ENCODE measurements at places on chromosomes 2 and 18.

DNA sequence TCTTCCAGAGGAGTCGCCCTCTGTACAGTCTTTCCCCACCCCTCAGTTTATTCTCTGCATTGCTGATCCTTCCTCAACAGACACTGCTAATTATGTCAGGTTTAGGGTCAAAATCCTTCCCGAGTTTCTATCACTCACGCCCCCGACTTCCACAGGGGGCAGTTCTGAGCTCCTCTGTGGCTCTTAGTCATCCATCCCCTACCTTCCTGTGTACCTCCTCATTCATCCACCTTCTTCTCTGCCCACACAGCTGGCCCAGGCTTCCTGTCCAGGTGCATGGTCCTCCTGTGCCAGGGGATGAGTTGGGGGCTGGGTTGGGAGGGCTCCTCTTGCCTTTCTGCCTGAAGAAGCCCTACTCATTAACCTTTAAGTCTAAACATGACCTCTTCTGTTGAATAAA lies 202.9 kb downstream of the ARL4C start:
- DNase-seq = no peak

GRCh38 chr2:853203-853870 lies 97.3 kb upstream of the SNTG2 start:
- DNase-seq = no peak

GRCh38 chr2:166436189-166436588 lies 57.9 kb downstream of the SCN7A start:
- DNase-seq = no peak

- DNase-seq = no peak
Observed at GRCh38 chr18:80185545-80185944, 61.8 kb downstream of the PARD6G start.

- DNase-seq = no peak
Observed at GRCh38 chr2:113281910-113282746, 3.4 kb upstream of the PAX8 start.

DNA sequence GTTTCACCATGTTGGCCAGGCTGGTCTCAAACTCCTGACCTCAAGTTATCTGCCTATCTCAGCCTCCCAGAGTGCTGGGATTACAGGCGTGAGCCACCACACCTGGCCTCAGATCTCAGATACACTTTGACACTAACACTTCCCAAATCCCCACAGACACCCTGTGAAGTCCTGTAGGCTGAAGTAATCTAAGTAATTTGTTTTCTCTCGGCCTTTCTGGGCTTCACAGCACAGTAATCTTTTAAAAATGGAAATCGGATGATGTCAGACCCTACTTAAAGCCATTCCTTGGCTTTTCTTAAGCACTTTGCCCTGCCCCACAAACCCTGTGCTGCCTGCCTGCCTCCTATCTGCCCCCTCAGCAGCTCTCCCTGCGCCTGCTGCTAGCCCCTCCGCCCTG lies 16.2 kb downstream of the ATIC start:
- DNase-seq = no peak

GRCh38 chr2:219998107-219998506 lies 370.7 kb downstream of the SLC4A3 start:
- DNase-seq = no peak

DNA sequence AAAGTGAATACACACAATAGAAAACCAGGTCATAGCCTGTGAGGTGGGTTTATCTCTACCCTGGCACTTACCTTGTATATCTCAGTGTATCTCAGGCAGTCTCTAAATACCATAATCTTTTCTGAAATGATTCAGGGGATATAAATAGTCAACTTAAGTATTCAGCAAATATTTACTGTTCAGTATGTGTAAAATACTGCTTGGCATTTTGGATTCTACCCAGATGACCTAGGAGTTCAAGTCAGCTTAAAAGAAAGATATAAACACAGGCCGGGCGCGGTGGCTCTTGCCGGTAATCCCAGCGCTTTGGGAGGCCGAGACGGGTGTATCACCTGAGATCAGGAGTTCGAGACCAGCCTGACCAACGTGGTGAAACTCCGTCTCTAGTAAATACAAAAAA lies 23.8 kb downstream of the GRHL1 start:
- DNase-seq = no peak

DNA sequence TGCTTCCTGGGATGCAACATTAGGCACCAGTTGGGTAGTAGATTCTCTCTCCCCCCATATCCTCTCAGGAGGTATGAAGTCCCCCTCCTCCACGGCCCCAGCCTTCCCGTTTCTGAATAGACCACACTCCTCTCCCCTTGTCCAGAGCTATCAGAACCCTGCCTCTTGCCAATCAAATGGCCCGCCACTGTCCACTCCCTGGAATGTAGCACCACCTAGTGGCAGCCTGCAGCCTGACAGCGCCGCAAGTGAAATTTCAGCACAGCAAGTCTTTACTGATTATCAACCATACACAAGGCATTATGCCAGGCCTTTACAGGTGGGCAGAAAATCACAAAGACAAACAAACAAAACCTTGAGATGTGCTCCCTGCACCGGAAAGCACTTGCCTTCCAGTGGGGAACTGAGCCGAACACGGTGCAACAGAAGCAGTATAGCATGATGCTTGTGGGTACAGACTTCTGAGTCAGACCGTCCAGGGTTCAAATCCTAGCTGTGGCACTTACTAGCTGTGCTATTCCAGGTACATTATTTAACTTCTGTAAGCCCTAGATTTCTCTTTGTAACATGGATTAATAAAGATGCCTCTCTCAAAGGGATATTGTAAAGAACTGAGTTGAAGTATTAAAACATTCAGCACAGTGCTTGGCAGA lies 174.0 kb downstream of the SMAD2 start:
- no peak for DNase-seq

- DNase-seq = no peak
Observed at GRCh38 chr2:120373424-120373823, 27.5 kb downstream of the INHBB start.

- no peak for DNase-seq
Observed at GRCh38 chr2:44974064-44974715, 32.7 kb downstream of the SIX3 start.

GRCh38 chr2:218364196-218364595 lies 7.5 kb downstream of the CATIP start:
- DNase-seq = no peak

- no peak for DNase-seq
Observed at GRCh38 chr18:21110713-21111345, 784 bp downstream of the ROCK1 start.

Data from amniotic stem cell (primary cell).